ENCODE measurements at places on chromosomes 6 and 20.
A peak's percentile ranks its signal among the peaks of the same experiment; 100 is the strongest.

DNA sequence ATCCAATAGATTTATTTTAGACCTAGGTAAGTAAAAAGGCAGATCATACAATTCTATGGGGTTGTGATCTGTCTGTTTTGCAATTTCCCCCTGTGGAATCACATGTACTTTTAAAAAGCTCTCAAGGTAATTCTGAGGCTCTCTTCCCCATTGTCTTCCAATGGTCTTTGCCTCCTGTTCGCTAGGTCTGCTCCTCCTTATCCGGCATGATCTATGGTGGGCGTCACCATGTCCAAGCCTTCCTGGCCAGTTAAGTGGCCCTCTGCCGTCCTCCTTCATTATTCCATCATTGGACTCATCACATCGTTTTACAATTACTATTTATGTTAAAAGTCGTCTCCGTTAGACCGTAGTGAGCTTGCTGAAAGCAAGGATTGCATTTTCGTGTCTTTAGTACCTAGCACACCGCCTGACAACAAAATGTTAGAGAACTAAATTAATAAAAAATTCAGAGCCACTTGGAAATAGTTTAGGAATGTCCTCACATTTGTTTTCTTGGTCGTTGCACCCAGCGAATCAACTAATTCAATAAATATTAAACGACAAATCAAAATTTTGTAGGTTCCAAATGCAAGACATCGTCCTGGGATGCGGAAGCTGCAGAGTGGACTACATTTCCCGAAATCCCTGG, 2.2 kb upstream of the STXBP5 start:
- no peak for DNase-seq

GRCh38 chr6:117602899-117603588, 733 bp upstream of the GOPC start:
- DNase-seq, result no peak

GRCh38 chr20:10172998-10173655, 45.5 kb upstream of the SNAP25 start:
- DNase-seq, result no peak

DNA sequence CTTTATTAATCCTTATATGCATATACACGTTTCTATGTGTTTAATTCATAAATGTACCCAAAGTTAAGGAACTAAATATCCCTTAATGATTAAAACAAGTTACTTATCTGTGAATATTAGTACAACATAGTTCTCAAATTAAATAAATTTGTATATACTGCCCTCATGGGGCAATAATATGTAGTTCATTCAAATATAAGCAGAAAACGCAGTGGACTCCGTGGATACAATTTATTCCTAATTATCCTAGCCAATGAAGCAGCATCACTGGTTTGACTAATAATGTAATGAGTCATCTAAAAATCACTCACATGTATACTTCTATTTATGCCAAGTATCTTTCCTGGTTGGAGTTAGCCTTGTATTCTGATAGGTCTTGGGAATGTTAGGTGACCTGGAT, 111.6 kb downstream of the TBC1D32 start:
- no peak for DNase-seq

GRCh38 chr6:52390361-52390727, 28.4 kb downstream of the PAQR8 start:
- DNase-seq, result peak; percentile 32

- no peak for DNase-seq
These were observed 154.7 kb upstream of the SGK1 start for GRCh38 chr6:134472661-134473060.

- DNase-seq, result no peak
These were observed 2.1 kb downstream of the EPM2A start for GRCh38 chr6:145733207-145733606.

Data from CD8-positive, alpha-beta memory T cell (primary cell).